ENCODE measurements at places on chromosomes 1 and 21. TPM values are rescaled to one million over a fixed set of nuclear protein-coding genes. Genes with fewer than 3 reads are reported as not detected.

DNA sequence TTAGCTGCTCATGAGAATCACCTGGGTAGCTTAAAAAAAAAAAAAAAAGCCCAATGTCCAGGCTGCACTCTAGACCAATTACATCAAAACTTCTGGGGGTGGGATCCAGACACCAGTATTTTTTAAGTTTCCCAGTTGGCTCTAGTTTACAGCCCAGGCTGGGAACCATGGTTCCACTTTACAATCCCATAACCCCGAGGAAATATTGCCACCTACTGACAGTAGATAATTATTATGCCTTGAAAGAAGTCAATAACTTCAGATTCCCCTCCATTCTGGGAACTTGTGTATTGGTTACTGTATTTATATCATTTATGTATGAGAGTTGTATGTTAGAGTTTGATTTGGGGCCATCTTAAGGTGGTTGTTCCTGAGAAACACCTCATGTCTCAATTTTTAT, 100.2 kb downstream of the SPATA46 start:
- no peak overlapping the region for H3K27ac ChIP-seq
- H3K4me3 ChIP-seq, result no peak overlapping the region

DNA sequence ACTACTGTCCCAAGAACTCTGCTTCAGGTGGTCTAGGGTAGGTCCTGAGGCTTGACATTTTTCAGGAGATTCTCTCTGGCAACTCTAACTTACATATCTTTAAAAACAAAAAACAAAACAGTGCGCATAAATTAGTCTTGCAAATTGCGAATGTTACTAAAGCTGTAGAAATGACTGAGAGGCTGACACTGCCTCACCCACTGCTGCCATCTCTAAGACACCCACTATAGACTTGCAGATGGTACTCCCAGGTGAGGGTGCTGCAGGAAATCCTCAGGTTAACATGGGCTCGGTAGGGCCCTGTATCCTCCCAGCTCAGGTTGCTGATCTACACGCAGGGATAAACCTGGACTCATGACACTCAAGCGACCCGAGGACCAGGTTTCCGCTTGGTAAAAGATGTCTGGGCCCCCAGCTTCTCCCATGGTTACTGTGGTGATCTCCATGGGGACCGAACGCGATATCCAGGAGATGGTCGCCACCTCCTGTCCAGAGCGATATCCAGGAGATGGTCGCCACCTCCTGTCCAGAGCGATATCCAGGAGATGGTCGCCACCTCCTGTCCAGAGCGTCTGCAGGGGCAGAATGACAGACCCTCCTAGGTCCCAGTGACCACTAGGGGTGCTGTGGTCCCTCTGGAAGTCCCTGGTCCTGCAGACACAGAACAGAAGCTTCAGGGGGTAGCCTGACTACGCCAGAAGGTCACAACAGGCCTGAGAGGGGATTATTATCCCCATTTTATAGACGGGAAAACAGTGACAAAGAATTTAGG, 16.2 kb upstream of the LY9 start:
- no peak overlapping the region for H3K27ac ChIP-seq
- no peaks in the 10 kb centered on the region for H3K4me1 ChIP-seq
- no peaks in the 10 kb centered on the region for H3K36me3 ChIP-seq
- DNase-seq, result peak; percentile 50

GRCh38 chr1:245856944-245857531, 650.0 kb downstream of the SMYD3 start:
- H3K36me3 ChIP-seq, result no peaks in the 10 kb centered on the region
- H3K27me3 ChIP-seq, result no peaks in the 10 kb centered on the region
- H3K4me3 ChIP-seq, result no peak overlapping the region
- no peaks in the 10 kb centered on the region for H3K4me1 ChIP-seq

PROX1 gene
- total RNA-seq, result 23.2 TPM

CAPN8 gene
- not detected for total RNA-seq

ALG14 gene
- 2.3 TPM for total RNA-seq

GRCh38 chr21:15098908-15099307, 34.1 kb upstream of the NRIP1 start:
- H3K27me3 ChIP-seq, result no peaks in the 10 kb centered on the region
- H3K4me1 ChIP-seq, result no peaks in the 10 kb centered on the region
- no peak overlapping the region for H3K27ac ChIP-seq
- no peak for DNase-seq
- no peak overlapping the region for H3K4me3 ChIP-seq

GRCh38 chr1:24720152-24720551, 25.1 kb upstream of the CLIC4 start:
- H3K27me3 ChIP-seq, result no peaks in the 10 kb centered on the region
- peak overlapping the region; percentile 69 for H3K27ac ChIP-seq
- no peak overlapping the region for H3K4me3 ChIP-seq
- H3K36me3 ChIP-seq, result no peaks in the 10 kb centered on the region

NEGR1 gene
- total RNA-seq, result 0.08 TPM

- H3K4me3 ChIP-seq, result no peak overlapping the region
- H3K4me1 ChIP-seq, result no peaks in the 10 kb centered on the region
- H3K36me3 ChIP-seq, result no peaks in the 10 kb centered on the region
- DNase-seq, result no peak
- no peaks in the 10 kb centered on the region for H3K27me3 ChIP-seq
- no peak overlapping the region for H3K27ac ChIP-seq
These were observed 346.8 kb upstream of the FMN2 start for GRCh38 chr1:239744851-239745250.

- no peaks in the 10 kb centered on the region for H3K27me3 ChIP-seq
- no peak for DNase-seq
- H3K4me3 ChIP-seq, result no peak overlapping the region
- H3K36me3 ChIP-seq, result no peaks in the 10 kb centered on the region
- H3K4me1 ChIP-seq, result no peaks in the 10 kb centered on the region
- no peak overlapping the region for H3K27ac ChIP-seq
These were observed 8.5 kb upstream of the MRPS15 start for GRCh38 chr1:36472656-36473055.
